GM12878 (cell line): ENCODE measurements at places on chromosomes 16 and 17. TPM values are rescaled to one million over a fixed set of nuclear protein-coding genes. Genes with fewer than 3 reads are reported as not detected.

Gene RARA
- 12.5 and 15.4 TPM in 2 replicates for polyA plus RNA-seq

Gene SLC5A10
- 0.07 and 0.13 TPM in 2 replicates for polyA plus RNA-seq

Gene HS3ST2
- not detected in 2 replicates for polyA plus RNA-seq

Gene IL34
- polyA plus RNA-seq = not detected in 2 replicates

Gene PSMD11
- polyA plus RNA-seq = 304 and 333 TPM in 2 replicates

Gene ANKFN1
- polyA plus RNA-seq = not detected in 2 replicates

Gene G6PC1
- polyA plus RNA-seq = not detected in 2 replicates

Gene HSD3B7
- polyA plus RNA-seq = 0.46 and 0.52 TPM in 2 replicates

Gene SYCE1L
- polyA plus RNA-seq = 1.5 and 1.6 TPM in 2 replicates

Gene MILR1
- 2.8 and 4.2 TPM in 2 replicates for polyA plus RNA-seq

GRCh38 chr16:86665929-86666328 is 87.6 kb downstream of the FOXL1 start:
- no peak for DNase-seq

GRCh38 chr16:55444754-55445485 is 34.1 kb upstream of the MMP2 start:
- DNase-seq = peak; percentile 16

DNA sequence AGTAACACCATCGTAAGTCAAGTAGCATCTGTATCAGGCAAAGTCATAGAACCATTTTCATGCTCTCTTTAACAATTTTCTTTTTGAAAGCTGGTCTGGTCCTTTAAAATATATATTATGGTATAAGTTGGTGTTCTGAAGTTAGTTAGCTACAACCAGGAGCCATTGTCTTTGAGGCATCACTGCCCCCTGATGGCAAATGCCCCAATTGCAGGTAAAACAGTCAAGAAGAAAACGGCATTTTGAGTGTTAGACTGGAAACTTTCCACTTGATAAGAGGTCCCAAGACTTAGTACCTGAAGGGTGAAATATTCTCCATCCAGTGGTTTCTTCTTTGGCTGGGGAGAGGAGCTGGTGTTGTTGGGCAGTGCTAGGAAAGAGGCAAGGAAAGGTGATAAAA is 14.1 kb downstream of the TP53 start:
- peak; percentile 3 for DNase-seq

GRCh38 chr16:2471653-2472487 is 773 bp downstream of the NTN3 start:
- no peak for DNase-seq

DNA sequence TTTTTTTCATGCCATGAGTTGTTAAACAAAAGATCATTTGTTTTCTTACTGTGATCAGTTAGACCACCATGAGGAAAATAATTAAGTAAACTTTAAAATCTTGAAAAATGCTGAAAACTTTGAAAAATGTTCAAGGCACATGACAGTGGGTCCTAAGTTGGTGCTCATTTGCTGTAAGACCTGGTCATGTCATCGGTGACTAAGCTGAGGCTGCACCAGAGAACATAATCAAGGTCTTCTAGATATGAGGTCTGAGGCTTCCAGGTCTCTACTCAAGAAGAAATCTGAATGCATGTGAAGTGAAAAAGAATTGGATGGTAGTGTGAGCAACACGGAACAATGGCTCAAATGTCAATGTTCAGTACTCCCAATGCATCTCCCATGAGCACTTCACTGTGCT is 87.6 kb downstream of the CFDP1 start:
- no peak for DNase-seq

DNA sequence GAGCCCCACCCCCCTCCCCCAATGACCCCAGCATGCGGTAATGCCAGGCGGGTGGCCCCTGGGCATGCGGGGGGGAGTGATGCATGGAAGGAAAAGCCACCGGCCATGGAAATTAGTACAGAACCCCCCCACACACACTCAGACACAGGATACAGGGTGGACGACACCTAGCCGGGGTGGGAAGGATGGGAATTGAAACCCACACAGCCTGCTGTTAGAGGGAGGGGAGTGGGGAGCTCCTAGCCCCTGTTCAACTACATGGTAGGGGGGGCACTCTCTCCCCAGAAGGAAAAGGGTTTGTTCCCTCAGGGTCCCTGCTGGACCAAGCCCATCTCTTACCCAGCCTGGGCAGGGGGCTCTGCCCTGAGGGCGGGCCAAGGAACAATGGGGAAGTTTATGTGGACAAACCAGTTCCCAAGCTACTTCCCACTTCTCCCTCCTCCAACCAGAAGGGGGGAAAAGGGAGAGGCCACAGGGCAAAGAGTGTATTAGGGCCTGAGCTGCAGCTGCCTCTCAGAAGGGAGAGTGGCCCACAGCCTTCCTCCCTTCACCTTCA is 5.2 kb downstream of the TMUB2 start:
- DNase-seq = no peak

GRCh38 chr17:16040710-16041251 is 41.2 kb downstream of the TTC19 start:
- DNase-seq = no peak

DNA sequence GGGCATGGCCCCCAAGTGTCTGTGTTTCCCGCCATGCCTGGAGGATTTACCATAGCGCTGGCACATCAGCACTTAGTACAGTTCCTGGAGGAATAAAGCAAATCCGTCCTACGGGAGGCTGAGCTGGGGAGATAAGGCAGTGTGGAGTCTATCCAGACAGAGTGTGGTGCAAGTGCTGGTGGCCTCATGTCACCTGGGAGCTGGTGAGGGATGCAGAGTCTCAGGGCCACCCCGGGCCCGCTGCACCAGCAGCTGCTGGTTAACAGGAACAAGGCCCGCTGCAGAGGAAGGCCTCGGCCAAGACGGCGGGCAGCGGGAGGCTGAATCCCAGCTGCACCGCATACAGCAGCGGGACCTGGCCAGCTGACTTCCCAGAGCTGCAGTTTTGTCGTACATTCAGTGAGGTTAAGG is 57.3 kb upstream of the CDC42EP4 start:
- no peak for DNase-seq

DNA sequence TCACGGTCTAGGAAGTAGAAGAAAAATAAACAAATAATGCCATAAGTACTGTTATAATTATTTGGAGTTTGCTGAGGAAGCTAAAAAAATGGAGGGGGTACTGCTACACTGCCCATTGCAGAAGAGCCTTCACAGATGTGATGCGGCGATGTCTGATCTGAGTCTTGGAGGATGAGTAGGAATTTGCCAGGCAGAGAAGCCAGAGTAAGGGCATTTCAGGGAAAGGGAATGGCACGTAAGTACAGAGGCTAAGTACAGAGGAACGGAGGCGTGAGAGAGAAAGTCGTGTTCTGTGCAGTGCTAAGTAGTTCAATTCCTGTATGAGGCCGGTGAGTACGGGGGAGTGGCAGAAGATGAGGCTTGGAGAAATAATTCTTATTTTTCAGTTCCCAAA is 741 bp upstream of the GRB2 start:
- no peak for DNase-seq

GRCh38 chr17:75976175-75976848 is 2.7 kb downstream of the ACOX1 start:
- no peak for DNase-seq

DNA sequence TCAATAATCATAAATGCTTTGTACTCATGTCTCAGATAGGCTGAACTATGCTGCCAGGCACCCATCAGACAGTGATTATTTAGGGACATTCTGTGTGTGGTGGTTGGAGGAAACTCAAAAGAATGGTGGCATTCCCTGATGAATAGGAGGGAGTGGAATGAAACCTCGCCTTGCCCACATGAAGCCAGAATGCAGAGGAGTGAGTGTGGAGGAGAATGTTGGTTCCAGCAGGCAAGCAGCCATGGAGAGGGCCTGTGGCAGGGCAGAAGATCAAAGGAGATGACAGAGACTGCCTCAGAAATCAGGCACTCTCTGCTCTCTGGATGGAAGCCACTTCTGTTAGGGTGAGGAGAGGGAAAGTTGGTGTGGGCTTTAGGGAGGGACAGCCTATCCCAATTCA is 22.5 kb downstream of the KCTD19 start:
- DNase-seq = no peak

DNA sequence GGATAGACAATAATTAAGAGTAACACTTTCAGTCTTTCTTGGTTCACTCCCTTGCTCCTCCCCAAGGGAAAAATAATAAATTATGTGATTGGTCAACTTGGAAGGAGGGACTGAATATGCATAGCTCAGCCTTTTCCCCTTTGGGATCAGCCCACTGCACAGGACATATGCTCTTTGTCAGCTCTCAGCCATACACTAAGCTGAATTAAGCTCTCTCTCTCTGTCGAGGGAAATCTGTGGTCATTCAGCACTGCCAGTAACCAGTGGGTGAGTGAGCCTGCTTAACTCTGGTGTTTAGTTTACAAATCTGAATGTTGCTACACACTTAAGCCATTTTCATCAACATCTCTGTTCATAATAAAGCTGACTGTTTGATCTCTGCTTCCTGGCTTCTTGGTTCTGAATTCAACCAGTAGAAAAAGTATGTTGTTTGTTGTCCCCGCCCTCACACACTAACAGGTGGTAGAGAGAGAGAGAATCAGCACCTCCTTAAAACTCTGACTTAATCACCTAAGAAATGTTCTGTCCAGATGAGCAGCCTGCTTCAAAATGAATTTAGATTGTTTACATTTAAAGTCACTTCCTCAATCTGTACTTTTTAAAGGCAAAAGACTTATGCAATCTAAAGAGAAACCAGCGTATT is 102.3 kb upstream of the C17orf78 start:
- DNase-seq = no peak

GRCh38 chr17:73266796-73267195 is 5.1 kb upstream of the CPSF4L start:
- DNase-seq = no peak

- DNase-seq = no peak
Observed at GRCh38 chr17:50161911-50162288, 3.9 kb upstream of the SGCA start.

DNA sequence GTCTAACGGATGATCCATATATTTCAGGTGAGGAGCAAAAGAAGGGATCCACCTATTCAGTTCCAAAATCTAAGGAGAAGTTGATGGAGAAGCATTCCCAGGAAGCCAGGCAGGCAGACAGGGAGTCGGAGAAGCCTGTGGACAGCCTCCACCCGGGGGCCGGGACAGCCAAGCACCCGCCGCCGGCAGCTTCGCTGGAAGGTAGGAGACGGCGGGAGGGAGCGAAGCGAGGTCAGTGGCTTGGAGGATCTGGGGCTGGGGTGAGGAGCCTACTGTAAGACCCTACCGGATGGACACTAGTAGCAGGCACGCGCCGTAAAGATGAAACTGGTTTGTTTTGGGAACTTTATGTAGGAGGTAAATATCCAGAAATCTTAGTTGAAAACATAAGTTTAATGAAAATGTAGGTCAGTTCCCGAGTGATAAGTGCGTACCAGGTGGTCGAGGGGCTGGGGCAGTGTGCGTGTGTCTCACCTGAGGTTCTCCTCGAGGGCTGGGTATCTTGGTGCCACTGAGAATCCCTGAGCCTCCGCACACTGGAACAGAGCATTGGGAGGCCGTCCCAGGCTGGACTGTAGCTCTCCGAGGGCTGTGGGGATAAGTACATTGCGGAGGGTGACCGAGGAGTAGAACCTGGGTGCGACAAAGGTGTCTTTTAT is 714 bp downstream of the SPATA33 start:
- DNase-seq = no peak

- DNase-seq = peak; percentile 40
Observed at GRCh38 chr16:30382111-30382881, at the start of gene SEPTIN1. SEPTIN1 (minus strand) TSS chr16:30382561; CDS start chr16:30382542, 19 bp downstream.

GRCh38 chr17:2282297-2282873 is 21.2 kb downstream of the SMG6 start:
- DNase-seq = no peak

DNA sequence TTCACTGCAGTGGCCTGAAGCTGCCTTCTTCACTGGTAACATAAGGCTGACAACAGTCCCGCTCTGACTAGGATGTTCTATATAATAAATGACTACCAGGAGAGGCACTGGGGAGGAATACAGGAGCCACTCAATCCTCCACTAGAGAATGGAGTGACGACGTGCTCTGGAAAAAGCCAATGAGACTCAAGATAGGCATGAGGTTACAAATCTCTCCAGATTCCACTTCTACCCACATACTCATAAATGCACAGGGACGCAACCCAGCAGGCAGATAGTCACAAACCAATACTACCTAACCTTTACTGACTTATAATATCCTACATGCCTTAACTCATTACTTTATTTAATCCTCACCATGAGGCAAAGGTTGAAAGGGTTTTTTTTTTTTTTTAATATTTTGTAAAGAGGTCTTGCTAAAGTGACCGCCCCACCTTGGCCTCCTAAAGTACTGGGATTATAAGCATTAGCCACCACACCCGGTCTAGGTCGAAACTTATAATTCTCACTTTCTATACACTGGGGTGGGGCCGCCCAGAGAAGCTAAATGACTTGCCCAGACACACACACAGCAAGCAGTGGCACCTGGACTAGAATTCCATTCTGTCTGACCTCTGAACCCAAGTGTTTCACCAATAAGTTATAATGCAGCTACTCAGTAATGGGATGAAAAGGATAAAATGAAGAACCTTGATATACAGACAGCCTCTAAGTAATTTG is 33.7 kb downstream of the TOM1L2 start:
- no peak for DNase-seq

DNA sequence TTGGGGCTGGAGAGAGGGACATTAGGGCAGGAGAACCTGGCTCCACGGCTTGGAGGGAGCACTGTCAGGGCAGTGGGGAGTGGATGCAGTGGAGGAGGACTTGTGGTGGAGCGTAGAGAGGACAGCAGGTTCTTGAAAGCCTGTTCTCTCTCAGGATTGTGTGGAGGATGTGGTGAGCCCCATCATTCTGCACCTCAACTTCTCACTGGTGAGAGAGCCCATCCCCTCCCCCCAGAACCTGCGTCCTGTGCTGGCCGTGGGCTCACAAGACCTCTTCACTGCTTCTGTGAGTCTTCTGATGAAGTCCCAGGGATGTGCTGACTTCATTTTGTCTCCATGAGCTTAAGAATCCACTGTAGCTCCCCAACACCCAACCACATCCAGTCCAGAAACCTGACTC is 13.5 kb downstream of the COX6A2 start:
- DNase-seq = no peak

GRCh38 chr16:81861503-81861902 is 82.4 kb downstream of the PLCG2 start:
- no peak for DNase-seq

GRCh38 chr17:82235775-82236141 is 6.9 kb downstream of the SLC16A3 start:
- DNase-seq = no peak

- no peak for DNase-seq
Observed at GRCh38 chr17:11369575-11369974, 128.6 kb downstream of the SHISA6 start.

GRCh38 chr17:53141731-53142130 is 681.0 kb upstream of the KIF2B start:
- no peak for DNase-seq

GRCh38 chr16:10883004-10883403 is 6.0 kb downstream of the CIITA start:
- DNase-seq = no peak
